ENCODE measurements at places on chromosomes 7 and 10. TPM values are rescaled to one million over a fixed set of nuclear protein-coding genes. Genes with fewer than 3 reads are reported as not detected.

DNA sequence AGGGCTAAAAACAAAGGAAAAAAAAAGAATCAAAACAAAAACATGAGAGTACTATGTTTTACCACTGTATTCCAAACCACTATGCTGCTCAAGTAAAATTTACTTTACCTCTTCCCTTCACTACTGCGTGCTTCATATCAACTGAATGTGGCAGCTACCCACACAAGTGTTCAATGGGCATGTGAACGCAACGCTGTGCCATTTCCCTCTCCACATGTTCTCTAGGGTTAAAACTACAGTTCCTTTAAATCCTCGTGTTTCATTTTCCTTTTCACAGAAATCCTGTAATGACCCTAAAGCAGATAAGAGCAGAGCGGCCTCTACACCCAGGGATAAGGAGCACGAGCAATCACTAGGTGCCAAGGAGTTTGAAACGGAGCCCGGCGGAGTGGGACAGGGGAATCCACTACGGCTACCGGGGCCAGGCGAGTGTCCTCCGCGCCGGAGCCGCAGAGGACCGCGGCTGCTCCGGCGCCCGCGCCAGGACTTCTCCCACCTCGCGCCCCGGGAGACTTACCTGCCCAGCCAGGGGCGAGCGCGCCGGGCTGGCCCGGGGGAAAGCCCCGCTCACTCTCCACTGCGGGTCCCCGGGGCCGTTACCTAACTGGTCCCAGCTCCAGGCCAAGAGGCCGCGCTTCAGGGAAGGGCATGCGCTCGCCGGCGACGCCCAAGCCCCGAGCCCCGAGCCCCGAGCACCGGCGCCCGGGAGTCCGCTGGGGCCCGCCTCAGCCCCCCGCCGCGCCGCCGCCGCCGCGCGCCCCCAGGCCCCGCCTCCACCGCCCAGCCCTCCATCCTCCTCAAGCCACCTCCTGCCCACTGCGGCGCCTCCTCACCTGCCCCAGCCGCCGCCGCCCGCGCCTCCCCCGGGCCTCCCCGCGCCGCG lies 711 bp downstream of the NAMPT start:
- peak; percentile 80 for DNase-seq

DNA sequence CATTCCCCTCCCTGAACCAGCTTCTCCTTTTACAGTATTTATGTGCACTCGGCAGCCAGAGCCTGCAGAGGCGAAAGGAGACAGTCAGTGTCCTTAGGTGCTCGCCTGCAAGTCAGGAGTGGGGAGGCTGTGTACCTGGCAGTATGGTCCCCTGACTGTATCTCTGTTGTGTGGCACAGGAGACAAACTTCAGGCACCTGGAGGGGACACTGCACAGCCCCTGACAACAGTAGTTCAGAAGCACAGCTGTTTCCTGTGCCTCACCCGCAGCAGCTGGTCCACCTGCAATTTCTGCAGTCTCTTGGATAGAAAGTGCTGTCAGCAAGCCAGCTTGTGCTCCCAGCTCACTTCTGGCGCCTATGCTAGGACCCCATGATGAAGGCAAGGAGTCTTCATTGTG lies 73.4 kb upstream of the LAMB4 start:
- DNase-seq, result no peak

The AKR1C3 gene
- total RNA-seq, result 1.9 TPM

DNA sequence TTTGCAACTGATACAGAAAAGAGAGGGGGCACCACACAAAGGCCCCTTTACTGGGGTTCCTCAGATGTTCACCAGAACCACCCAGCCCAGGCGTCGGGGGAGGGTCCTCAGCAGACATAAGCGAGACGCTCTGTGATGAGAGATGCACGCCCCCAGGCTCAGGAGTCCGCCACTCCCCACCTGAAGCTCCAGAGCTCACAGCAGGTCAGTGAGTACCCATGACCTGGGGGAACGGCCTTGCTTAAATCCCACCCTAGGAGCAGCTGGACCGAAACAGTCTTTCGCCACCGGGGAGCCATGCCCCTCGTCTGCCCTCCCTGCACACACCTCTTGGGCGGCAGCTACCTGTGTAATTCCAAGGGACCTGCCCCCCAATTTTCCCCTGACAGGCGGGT lies 2.8 kb downstream of the CRYGN start:
- no peak for DNase-seq

The GPR22 gene
- not detected for total RNA-seq

DNA sequence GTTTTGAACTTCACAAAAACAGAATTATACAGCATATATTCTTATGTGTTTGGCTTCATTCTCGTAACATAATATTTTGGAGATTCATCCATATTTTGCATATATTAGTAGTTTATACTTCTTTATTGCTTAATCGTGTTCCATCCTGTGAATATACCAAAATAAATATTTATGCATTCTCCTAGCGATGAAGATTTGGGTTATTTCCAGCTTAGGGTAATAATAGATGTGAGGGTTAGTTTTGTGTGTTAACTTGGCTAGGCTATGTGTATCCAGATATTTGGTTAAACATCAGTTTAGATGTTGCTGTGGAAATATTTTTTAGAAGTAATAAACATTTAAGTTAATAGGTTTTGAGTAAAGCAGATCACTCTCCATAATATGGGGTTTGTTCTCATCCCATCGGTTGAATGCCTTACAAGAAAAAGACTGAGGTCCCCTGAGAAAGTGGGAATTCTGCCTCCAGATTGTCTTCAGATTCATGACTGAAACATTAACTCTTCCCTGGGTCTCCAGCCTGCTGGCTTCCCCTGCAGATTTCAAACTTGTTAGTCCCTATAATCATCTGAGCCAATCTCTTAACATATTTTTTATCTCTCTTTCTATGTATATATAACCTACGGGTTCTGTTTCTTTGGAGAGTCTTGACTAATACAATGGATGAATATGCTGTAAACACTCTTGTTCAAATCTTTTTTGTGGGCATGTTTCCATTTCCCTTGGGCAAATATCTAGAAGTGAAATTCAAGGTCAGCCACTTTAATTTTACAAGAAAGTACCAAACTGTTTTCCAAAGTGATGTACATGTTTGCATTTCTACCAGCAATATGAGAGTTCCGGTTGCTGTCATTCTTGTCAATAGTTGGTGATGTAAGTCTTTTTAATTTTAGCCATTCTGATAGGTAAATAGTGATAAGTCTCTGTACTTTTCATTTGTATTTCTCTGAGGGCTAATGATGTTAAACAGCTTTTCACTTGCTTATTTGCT lies 48.7 kb downstream of the PDK4 start:
- DNase-seq, result no peak

The POLD2 gene
- 232 TPM for total RNA-seq

- no peak for DNase-seq
These were observed 94.3 kb upstream of the DNAAF5 start for GRCh38 chr7:631964-632830.

GRCh38 chr10:96678725-96679124 lies 41.6 kb downstream of the PIK3AP1 start:
- no peak for DNase-seq

The OR6B1 gene
- total RNA-seq, result not detected

DNA sequence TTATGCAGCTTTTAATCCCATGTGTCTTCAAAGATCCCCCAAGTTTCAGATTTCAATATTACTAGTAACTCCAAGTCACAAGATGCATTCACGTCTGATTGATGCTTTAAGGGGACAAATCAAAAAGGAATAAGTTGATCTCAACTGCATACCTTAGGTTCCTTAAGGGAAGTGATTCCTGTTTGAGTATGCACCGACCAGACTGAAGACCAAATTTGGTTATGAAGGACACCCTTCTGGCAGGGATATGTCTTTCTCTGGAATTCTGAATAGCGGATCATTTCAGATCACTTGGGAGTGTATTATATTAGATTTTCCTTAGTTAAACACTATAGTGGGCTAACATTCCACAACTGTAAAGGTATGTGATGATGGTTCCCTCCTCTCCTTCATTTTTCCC lies 4.3 kb downstream of the KIF5B start:
- DNase-seq, result no peak

- no peak for DNase-seq
These were observed 145.7 kb downstream of the EGFR start for GRCh38 chr7:55164527-55164926.

- no peak for DNase-seq
These were observed 30.6 kb downstream of the ADARB2 start for GRCh38 chr10:1706711-1707110.

The SOSTDC1 gene
- 1.9 TPM for total RNA-seq

- no peak for DNase-seq
These were observed 56.1 kb upstream of the CAPZA2 start for GRCh38 chr7:116806046-116806944.

- no peak for DNase-seq
These were observed 126.1 kb downstream of the PLXNA4 start for GRCh38 chr7:132450188-132450587.

- peak; percentile 30 for DNase-seq
These were observed 71.4 kb upstream of the NFKB2 start for GRCh38 chr10:102324061-102324460.

The TYW1B gene
- 4.4 TPM for total RNA-seq

- DNase-seq, result no peak
These were observed 308.5 kb upstream of the MAGI2 start for GRCh38 chr7:79761876-79762429.

DNA sequence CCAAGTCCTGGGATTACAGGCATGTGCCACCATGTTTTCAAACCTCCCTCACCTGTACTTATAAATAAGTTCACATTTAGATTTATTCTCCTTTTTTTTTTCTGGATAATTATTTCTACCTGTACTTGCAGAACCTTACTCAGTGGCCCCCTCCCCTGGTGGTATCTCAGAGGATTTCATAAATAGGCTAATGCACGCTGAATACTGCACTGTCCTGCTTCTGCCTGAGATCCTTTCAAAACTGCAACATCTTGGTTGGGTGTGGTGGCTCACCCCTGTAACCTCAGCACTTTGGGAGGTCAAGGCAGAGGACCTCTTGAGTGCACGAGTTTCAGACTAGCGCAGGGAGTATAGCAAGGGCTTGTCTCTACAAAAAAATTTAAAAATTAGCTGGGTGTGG lies 4.6 kb upstream of the BLVRA start:
- DNase-seq, result no peak

The AKR1C8 gene
- not detected for total RNA-seq

DNA sequence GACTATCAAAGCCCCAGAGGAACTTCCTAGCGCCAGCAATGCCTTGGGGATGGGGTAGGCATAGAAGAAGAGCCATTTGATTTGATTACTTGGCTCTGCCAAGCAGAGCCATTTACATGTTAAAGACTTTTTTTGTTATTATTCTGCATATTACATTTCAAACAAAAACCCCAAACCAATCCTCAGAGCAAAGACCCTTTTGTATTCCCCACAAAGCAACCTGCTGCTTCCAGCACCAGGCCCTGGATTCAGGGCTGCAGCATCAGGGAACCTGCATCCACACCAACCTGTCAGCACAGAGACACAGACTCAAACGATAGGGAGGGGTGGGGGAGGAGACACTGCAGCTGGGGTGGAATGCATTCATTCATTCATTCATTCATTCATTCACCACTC lies 73.2 kb downstream of the GRID1 start:
- no peak for DNase-seq

DNA sequence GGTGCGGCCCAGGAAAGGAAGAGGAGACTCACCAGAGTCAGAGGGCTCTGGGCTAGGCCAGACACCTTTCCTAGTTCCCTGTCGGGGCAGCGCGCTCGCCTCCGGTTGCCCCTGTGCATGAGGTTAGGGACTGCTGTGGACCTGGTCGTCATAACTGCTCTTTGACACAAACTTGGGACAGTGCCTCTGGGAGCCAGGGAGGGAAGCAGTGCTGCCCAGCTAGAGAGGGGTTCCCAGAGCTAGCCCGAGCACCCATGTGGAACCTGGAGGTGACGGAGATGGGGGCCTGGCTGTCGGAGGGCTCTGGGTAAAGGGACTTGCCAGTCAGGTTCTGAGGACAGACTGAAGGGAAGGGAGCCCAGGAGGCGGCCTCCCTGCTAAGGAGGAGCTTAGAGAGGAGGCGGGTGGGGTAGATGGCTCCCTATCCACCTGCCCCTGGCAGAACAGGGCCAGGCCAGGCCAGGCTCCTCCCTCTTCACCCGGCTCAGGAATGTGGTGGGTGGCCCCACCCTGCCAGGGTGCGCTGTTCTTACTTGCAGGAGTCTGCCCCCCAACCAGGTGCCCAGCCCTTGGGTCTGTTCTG lies 29.7 kb downstream of the AGAP3 start:
- DNase-seq, result no peak

DNA sequence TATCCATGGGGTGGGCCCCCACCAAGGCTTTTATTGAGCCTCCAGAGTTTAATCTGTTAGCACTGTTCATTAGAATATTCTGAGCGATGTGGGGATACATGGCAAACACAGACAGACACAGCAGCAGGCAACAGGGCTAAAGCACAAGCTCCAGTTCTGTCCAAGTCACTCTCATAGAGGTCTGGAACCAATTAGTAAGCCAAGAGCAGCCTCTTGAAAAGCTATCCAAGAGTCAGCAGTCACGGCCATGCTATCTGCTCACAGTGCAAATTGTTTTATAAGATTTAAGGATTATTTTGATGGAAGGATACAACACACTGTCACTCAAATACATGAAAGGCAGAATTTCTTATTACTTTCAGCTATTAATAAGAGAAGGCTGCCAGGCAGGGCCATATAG lies 86.4 kb upstream of the DGKB start:
- no peak for DNase-seq

GRCh38 chr10:93068411-93069244 lies 5.1 kb upstream of the CYP26A1 start:
- peak; percentile 84 for DNase-seq

DNA sequence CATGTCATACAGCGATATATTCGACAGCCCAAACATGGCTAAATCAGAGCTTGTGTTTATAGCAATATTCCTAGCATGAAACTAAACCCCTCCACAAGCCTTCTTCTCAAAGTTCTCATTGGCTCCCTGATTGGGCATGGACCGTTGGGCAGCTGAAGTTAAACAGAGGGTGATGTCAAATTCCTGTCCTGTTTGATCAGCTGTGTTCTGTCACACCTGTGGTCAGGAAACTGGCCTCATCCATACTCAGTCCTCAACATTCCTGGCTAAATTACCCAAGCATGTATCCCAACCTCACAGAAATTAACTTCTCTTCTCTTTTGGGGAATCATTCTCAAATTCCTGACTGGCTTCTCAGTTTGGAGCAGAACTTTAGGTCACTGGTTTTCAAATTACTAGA lies 107.9 kb downstream of the ODAD2 start:
- no peak for DNase-seq

The EGFR gene
- total RNA-seq, result 4.6 TPM

- no peak for DNase-seq
These were observed 38.4 kb downstream of the SLC39A12 start for GRCh38 chr10:17989908-17990767.

The ANKRD30A gene
- total RNA-seq, result not detected

DNA sequence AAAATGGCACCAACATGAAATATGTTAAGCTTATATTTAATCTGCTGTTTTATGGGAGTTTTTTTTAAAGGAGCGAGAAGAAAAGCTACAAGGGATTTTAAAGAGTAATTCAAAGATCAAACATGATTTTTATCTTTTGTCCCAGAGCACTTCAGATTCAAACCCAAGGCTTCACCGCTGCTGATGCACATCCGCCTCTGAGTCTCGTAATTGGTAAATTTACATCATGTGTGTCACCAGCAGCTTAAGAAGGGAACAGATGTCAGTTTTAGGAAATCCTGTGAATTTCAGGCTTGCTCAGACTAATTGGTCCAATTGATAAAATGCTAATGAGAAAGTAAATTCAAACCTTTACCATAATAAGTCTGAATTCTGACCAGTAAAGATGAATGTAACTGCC lies 406.3 kb downstream of the GFRA1 start:
- DNase-seq, result no peak

- peak; percentile 3 for DNase-seq
These were observed 88.8 kb downstream of the GPR85 start for GRCh38 chr7:112997831-112998230.

The GRM3 gene
- total RNA-seq, result 13.6 TPM

The RTKN2 gene
- 65.9 TPM for total RNA-seq

The PDE1C gene
- 0.54 TPM for total RNA-seq
